HepG2 (cell line): ENCODE measurements at places on chromosomes 2 and 18. TPM values are rescaled to one million over a fixed set of nuclear protein-coding genes. Genes with fewer than 3 reads are reported as not detected.

Gene DPP4
- polyA plus RNA-seq: 37.7 and 39.4 TPM in 2 replicates

DNA sequence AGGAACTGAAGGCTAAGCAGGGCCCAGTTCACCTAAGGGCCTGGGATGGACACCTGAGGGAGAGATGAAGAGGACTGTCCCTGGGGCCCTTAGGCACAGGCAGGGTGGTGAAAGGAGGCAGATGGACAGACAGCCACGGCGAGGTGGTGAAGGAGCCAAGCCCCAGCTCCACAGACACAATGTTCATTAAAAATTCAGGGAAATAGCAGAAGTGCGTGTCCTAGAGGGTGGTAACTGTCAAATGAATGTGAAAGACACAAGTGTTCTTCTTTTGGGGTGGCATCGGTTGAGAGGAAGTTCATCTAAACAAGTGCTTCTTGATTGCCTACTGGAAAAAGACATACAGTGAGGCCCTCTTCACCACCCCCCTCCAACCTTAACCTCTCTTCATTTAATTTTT lies 76.2 kb upstream of the SIX2 start:
- DNase-seq: no peak

- DNase-seq: no peak
Observed at GRCh38 chr2:219204425-219205164, 2.0 kb upstream of the ZFAND2B start.

DNA sequence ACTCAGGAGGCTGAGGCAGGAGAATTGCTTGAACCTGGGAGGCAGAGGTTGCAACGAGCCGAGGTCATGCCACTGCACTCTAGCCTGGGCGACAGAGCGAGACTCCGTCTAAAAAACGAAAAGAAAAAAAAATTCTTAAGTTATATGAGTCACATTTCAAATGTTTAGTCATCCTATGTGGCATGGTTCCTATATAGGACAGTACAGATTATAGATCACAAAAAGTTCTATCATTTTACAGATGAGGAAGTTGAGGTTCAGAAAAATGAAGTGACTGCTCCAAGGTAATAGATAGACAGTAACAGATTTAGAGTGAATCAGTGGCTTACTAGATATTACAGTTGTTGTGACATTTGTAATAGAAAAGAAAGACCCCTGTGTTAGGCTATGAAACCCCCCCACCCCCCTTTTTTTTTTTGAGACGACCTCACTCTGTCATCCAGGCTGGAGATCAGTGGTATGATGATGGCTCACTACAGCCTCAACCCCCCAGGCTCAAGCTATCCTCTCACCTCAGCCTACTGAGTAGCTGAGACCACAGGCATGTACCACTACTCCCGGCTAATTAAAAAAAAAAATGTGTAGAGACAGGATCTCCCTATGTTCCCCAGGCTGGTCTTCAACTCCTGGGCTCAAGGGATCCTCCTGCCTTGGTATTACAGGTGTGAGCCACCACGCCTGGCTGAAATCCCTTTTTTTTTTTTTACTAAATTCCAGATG lies 22.7 kb downstream of the PTPN4 start:
- DNase-seq: no peak

- no peak for DNase-seq
Observed at GRCh38 chr2:123723706-123724105, 301.4 kb upstream of the CNTNAP5 start.

GRCh38 chr2:120032297-120032696 lies 19.4 kb downstream of the EPB41L5 start:
- DNase-seq: no peak

Gene PLA2R1
- polyA plus RNA-seq: not detected in 2 replicates

DNA sequence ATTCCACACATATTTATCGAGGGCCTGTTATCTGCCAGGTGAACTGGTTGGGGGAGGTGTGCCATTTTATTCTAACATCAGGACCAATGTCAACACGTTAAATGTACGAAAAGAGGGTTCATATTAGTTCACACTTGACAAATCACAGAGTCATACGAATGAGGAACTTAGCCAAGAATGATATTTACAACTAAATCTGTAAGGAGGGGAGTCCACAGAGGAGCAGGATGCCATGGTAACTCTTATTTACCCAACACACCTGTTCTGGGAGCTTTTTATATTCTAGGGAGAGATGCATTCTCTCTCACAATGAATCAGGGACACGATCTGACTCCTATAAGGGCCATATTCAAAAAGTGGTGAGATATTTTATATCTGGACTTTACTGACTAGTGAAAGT lies 144.1 kb downstream of the CDC42EP3 start:
- DNase-seq: no peak

- DNase-seq: peak; percentile 52
Observed at GRCh38 chr2:72204156-72204785, 56.6 kb upstream of the CYP26B1 start.

GRCh38 chr2:8268172-8268783 lies 413.6 kb upstream of the ID2 start:
- DNase-seq: no peak

Gene PLEK
- polyA plus RNA-seq: 0.05 TPM in 1 of 2 replicates, not detected in the other

Gene DLGAP1
- polyA plus RNA-seq: 0.01 and 0.03 TPM in 2 replicates

- no peak for DNase-seq
Observed at GRCh38 chr2:115285416-115285815, 843.0 kb downstream of the DPP10 start.

DNA sequence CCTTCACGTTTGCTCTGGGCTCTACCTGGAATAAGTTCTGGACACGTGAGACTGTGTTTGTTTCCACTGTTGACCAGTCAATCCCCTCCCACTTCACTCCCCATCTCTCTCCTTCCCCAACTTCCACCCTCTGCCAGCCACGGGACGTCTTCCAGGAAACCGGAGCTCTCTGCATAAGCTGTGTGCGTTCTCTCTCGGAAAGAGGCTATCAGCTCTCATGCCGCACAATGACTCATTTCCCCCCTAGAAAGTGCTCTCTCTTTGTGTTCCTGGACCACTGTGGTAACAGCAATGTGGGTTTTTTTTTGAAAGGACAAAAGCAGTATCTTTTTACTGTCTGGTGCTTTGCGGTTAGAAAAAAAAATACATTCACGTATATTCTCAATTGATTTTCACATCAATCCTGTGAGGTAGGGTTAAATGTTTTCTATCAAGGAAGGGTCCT lies 10.2 kb downstream of the PROKR1 start:
- DNase-seq: no peak

Gene SKA1
- polyA plus RNA-seq: 3.8 and 5.3 TPM in 2 replicates

- DNase-seq: no peak
Observed at GRCh38 chr2:25453199-25453905, 111.6 kb upstream of the DNMT3A start.

- no peak for DNase-seq
Observed at GRCh38 chr2:168217920-168218319, 29.5 kb downstream of the STK39 start.

Gene PLGLB2
- polyA plus RNA-seq: 0.25 and 0.33 TPM in 2 replicates

- DNase-seq: no peak
Observed at GRCh38 chr18:59902131-59902992, 2.6 kb downstream of the PMAIP1 start.

- DNase-seq: no peak
Observed at GRCh38 chr2:86138736-86139625, 32.9 kb downstream of the PTCD3 start.

- no peak for DNase-seq
Observed at GRCh38 chr18:45900623-45901022, 66.5 kb downstream of the EPG5 start.

GRCh38 chr2:102737431-102737830 lies 24.4 kb upstream of the TMEM182 start:
- DNase-seq: no peak

Gene HPCAL1
- 29.5 and 38.6 TPM in 2 replicates for polyA plus RNA-seq

Gene COL5A2
- 0.83 and 0.90 TPM in 2 replicates for polyA plus RNA-seq

DNA sequence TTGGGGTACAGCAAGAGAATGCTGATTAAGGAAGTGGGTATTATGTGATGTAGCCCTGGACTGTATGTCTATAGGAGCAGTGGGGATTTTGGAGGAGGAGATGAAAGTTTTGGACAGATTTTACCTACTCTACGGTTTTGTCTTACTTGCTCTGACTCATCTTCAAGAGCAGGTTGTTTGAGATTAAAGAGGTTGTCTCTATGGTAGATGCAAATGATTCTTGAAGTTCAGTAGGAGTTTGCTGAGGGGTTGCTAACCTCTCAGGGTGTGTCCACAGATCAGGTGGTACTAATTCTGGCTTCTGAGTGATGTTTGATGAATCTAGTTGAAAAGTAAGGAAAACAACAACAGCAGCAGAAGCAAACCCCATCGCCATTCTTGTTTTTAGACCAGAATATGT lies 9.7 kb upstream of the SERPINB12 start:
- no peak for DNase-seq

Gene CCDC148
- polyA plus RNA-seq: 0.30 and 0.40 TPM in 2 replicates

DNA sequence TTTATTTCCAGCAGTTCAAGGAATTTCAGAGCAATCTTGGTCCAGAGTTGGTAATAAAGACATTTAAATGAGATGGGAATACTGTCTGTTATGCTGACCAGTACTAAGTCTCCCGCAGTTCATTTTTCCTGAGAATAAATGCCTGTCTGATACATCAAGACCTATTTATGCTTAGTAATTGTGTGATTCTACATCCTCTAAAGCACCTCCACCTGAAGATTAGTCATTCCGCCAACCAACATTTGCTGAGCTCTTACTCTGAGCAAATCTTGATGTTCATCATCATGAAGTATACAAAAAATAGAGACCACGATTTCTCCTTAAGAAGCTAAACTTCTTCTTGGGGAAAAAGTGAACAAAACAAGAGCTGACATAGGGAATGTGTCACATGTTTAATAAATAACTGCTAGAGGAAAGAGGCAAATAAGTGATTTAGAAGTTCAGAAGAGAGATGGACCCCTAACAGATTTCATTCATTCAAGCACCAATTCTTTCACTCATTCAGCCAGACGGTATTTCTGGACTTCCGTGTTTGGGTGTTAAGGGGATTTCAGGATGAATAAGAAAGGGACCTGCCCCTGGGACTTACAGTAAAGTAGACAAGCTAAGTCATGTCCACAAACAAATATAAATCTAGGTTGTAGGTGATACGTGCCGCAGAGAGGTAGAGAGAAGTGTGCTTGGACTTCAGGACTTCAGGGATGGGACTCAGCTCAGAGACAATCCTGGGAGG lies 34.2 kb upstream of the PPP4R1 start:
- no peak for DNase-seq

GRCh38 chr2:237291138-237291792 lies 122.7 kb downstream of the COL6A3 start:
- DNase-seq: peak; percentile 63

DNA sequence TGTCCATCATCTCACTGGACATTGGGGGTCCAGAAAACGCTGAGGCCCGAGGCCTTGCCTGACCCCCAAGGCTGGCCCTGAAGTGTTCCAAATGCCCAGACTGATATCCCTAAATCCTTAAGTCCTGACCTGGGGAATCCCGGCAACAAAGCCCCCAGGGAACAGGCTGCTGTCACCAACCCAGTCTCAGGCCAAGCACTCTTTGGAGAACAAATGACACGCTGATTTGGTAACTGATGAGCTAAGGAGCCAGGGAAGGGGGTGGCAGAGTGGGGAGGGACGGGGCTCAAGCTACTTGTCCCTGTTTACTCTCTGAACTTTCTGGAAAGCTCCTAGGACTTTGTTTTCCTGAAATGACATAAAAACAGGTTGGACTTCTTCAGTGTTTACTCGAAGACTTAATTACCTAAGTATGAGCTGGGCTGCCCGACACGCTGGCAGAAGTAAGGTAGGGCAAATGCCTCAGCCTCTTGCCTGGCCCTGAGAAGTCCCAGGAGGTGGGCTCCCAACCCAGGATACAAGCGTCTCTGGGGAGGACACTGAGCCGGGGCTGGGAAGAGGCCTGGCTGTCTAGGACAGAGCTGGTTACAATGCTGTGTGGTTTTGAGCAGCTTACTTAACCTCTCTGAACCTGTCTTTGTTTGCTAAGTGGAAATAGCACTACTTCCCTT lies 105.5 kb upstream of the GLI2 start:
- no peak for DNase-seq

Gene KIAA2012
- polyA plus RNA-seq: not detected in 2 replicates

GRCh38 chr2:185502351-185502750 lies 236.3 kb upstream of the FSIP2 start:
- DNase-seq: no peak

Gene IL1RL1
- 0.03 and 0.04 TPM in 2 replicates for polyA plus RNA-seq

DNA sequence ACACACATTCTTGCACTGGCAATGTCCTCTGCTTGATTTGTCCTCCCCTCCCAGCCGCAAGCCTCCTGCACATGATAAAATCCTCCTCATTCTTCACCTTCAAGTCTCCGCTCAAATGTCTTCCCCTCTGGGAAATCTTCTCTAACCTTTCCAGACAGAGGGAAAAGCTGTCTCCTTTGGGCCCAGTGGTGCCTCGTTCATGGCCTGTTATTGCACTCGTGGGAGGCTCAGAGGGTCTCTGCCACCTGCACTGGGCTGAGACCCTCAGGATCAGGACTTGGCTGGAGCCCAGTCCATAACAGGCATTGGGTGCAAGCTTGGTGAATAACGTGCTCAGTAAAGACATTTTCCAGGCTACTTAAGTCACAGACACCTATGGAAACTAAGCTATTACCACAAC lies 68.6 kb downstream of the PTGR3 start:
- no peak for DNase-seq

Gene ASPRV1
- polyA plus RNA-seq: 0.48 and 0.52 TPM in 2 replicates

GRCh38 chr2:231394211-231395141 lies 1.0 kb upstream of the B3GNT7 start:
- peak; percentile 59 for DNase-seq

Gene ELAC1
- polyA plus RNA-seq: 1.3 and 1.9 TPM in 2 replicates

DNA sequence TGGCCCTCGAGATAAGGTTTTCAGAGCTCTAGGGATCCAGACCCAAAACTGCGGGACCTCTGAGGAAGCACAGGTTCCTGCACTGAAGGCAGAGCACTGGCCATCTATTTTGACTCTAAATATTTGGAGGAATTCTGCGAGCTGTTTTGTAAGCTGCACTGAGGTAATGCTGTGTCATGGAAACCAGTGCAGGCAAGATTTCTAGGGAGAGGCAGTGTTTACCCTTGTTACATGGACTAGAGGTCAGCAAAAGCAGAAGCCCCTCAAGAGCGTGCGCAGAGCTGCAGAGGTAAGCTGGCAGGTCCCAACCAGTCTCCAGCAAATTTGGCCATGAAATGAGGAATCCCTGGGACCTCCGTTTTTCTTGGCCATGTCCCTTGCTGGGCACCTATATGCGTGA lies 137.3 kb downstream of the RNF152 start:
- no peak for DNase-seq

- DNase-seq: peak; percentile 23
Observed at GRCh38 chr2:173568054-173568453, 213.4 kb downstream of the CDCA7 start.

- DNase-seq: no peak
Observed at GRCh38 chr2:133643863-133644262, 75.6 kb upstream of the NCKAP5 start.

Gene MROH2A
- polyA plus RNA-seq: 0.03 and 0.07 TPM in 2 replicates

GRCh38 chr2:170544817-170545216 lies 170.3 kb upstream of the SP5 start:
- DNase-seq: no peak

- DNase-seq: no peak
Observed at GRCh38 chr2:178513876-178514275, 33.6 kb downstream of the PLEKHA3 start.

GRCh38 chr2:127050803-127051115 lies 56.2 kb downstream of the BIN1 start:
- no peak for DNase-seq
